Activated CD4-positive, CD25-positive, alpha-beta regulatory T cell treated with anti-CD3 and anti-CD28 coated beads, Interleukin-2, amount 50 U/mL, for 24 hours (primary cell): ENCODE measurements at places on chromosomes 12 and 14.

DNA sequence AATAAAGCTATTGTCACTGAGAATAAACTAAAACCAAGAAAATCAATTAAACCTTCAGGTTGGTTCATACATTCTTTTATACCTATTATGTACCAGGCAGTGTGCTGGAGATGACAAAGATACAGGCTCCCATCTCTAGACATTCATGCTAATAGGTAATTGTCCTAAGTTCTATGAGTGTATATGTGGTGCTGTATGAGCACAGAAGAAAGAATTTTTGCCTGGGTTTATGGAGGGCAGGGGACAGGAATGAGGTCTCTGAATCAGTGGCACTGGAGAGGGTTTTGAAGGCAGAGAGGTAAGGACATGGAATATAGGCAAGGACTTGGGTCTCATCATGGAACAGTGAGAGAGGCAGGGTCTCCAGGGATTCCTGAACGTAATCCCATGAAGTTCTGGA lies 38.7 kb downstream of the MAP1LC3B2 start:
- ATAC-seq, result no peak

DNA sequence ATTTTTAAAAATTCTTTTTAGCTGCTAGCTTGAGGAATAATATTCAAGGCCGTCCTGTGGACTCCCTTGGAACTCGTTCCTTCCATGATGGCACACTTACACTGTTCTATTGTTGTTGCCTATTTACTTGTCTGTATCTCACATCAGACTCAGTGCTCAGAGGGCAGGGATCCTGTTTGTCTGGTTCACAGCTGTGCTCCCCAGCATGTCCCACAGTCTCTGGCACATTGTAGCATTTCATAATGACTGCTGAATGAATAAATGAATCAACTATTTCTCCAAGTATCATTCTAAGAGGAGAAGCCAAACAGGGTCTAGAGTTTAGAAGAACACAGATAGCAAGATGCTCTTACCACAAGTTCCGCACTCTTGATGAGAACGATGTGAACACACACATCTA lies 48.0 kb downstream of the NTN4 start:
- ATAC-seq, result no peak

GRCh38 chr12:108950991-108951739 lies 69.7 kb downstream of the SVOP start:
- ATAC-seq, result peak; percentile 71

DNA sequence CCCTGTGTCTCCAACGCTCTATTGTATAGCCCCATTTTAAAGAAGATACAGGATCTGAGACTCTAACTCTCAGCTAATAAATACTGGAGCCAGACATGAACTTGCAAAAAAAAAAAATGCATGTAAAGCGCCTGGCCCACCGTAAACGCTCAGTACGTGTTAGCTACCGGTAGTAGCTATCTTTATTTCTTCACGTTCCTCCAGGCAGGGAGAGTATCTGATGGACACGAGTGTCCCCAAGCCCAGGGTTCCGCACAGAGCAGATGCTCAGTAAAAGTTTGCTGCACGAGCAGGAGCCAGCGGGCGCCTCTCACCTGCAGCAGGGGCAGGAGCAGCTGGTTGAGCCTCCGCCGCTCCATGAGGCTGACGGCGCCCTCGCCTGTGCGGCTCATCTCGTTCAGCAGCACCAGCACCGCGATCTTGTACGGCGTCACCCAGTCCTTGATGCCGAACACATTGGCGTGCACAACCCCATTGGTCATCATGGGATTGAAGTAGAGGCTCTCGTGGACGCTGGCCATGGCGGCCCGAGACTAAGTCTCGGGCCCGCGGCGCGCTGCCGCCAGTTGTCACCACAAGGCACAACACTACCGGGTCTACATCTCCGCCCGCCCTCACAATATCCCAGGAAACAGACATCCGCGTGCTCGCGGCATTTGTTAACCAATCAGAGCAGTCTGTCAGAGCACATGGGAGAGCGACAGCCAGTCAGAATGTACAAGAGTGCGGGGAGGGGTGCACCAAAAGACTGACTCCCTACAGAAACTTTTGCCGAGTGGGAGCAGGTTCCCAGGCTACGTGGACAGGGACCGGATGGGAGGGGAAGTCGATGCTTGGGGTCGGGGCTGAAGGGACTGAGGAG lies at the start of gene ANAPC5:
ANAPC5 (minus strand) TSS at position 592 of the 862 bp plus-strand sequence; CDS start at position 521, 71 bp downstream.
- ATAC-seq, result peak; percentile 100

GRCh38 chr12:121942145-121942718 lies 23.8 kb downstream of the CFAP251 start:
- ATAC-seq, result no peak

DNA sequence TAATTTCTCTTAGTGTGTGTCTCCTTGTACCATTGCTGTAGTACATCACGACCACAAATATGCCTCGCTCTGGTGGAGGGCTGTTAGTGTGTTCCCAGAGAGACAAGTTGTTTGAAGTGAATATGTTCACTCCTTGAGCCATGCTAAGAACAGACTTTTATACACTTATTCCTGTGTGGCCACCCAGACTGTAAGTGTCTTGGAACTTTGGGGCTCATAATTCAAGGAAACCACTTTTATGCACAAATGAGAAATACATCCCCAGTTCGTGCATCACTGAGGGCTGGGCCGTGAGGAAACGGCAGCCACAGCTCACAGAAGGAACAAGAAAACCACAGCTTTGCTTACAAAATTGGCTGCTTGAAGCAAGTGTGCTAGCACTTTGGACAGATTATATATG lies 362.2 kb upstream of the DDHD1 start:
- ATAC-seq, result no peak

- no peak for ATAC-seq
Measured at GRCh38 chr12:109670731-109671130, 42.9 kb upstream of the FAM222A start.

DNA sequence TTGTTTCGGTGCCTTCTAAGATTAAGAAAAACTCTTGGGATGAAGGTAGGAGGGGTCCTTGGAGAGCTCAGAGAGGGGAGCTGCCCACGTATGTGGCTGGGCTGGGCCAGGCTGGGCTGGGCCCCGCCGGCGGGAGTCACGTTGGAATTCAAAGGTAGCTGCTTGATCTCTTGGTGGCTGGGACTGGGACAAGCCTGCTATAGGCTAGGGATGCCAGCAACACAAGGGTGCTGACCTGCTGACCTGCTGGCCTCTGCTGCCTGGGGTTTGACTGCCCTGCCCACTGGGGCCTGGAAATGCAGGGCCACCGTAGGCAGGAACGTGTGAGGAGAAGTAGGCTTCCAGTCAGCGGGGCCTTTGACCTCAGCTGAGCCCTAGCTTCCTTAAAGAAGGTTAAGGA lies 52.8 kb upstream of the GTF2A1 start:
- ATAC-seq, result no peak

DNA sequence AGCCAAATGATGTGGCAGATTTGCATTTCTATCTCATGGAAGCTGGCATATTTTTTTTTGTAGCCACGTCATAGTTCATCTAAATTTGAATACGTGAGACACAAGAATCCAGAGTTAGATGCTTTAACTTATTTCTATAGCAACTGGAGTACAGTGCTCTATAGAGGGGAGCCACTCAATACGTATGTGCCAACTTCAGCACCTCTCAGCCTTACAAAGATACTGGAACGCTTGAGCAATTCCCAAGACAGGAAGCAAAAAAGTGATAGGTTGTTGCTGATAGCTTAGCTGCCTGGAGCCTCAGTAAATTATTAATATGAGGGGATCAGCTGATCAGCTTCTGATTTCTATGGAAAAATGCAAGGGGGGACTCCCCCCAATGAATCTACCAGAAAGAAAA lies 24.1 kb upstream of the PELI2 start:
- no peak for ATAC-seq

GRCh38 chr14:103521438-103521950 lies 1.1 kb downstream of the CKB start:
- peak; percentile 12 for ATAC-seq

GRCh38 chr12:65646127-65646643 lies 178.1 kb upstream of the HMGA2 start:
- ATAC-seq, result no peak

- no peak for ATAC-seq
Measured at GRCh38 chr14:61192989-61193388, 88.1 kb downstream of the TMEM30B start.

DNA sequence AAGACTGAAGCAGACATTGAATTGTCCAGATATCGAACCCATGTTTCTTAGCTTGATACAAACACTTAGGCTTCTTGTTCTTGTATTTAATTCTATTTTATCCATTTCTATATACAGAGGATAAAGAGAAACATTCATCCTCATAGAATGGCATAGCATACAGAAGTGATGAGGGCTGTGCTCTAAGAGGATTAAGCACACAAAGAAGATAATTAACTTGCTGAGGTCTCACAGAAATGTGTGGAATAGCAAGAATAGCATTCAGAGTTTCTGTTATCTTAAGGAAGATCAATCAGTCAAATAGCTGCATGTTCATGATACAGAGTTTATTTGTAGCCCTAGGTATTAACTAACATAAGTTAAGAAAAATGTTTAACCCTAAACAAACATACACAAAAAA lies 27.3 kb upstream of the STRAP start:
- ATAC-seq, result no peak

DNA sequence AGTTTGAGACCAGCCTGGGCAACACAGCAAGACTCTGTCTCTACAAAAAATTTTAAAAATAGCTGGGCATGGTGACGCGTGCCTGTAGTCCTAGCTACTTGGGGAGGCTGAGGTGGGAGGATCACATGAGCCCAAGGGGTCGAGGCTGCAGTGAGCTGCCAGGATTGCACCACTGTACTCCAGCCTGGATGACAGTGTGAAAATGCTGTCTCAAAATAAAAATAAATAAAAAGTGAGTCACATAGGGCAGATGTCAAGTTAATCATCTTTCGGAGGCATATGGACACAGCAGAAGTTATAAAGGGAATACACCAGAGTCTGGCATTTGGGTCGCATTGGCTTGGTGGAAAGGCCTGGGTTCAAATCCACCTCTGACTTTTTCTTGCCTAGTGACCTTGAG lies 92.7 kb downstream of the PHETA1 start:
- no peak for ATAC-seq

DNA sequence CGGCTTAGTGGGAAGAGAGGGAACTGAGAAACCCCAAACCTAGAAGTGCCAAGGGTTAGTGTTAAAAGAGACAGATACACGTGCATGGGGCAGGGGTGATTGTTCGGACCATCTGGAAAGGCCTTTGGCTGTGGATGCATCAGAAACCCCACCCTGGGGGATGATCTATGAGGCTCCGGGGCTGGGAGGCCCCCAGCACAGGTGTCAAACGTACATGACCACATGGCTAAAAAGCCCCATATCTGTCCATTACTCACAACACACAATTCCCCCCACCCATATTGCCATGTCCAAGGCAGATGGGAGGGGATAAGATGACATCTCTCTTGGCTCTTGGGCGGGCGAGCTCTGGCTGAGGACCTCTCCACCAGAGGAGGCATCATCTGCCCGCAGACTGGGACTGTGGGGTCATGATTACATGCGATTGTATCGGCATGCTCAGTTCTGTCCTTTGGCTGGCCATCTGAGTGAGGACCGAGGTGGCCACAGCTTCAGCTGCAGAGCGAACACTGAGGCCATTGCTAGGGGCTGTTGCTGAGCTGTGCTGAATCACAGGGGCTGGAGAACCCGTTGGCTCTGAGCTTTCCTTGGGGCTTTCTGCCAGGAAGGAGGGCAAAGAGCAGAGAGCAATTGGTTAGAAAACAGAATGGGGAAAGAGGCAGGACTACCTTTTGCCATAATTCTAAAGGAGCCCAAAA lies 9.6 kb upstream of the NPFF start:
- ATAC-seq, result no peak

DNA sequence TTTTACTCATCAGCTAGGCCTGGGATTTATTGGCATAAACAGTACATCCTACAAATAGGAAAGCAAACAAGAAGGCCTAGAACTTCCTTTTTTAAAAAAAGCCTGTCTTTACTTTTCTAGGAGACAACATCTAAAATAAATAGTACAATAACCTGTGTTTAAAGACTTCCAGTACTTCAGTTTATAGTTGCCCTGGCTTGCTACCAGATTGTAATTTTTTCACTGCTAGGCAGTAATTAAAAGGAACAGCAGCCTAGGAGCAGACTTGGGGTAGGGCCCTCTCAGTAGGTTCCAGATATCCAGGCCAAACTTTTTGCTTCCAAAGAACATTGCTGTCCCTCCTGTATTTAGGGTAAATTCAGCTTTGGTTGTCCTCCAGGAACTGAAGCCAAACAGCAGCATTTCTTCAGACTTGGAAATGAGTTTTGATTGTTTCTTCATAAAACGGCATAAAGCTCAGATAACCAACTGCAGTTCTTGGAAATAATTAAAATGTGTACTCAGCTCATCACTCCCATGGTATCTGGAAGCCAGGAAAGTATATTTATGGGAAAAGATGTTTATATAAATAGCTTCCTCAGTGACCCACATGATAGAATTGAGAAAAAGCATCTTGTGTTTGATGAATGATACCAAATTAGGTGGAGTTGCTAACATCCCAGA lies 61.7 kb downstream of the PPP1R36 start:
- no peak for ATAC-seq

GRCh38 chr14:97344666-97345065 lies 547.5 kb downstream of the VRK1 start:
- ATAC-seq, result no peak

DNA sequence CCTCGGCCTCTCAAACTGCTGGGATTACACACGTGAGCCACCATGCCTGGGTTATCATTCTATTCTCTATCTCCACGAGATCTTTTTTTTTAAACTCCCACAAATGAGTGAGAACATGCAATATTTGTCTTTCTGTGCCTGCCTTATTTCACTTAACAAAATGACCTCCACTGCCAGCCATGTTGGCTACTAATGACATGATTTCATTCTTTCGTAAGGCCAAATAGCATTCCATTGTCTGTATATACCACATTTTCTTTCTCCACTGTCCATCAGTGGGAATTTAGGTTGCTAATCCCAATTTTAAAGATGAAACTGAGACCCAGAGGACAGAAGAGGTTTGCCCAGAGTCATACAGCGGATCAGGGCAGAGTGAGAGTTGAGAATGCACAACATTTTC lies 10.9 kb upstream of the TRPV4 start:
- no peak for ATAC-seq
